ENCODE measurements at places on chromosomes 3 and 15.

GRCh38 chr15:69661871-69662644 is 209.4 kb downstream of the RPLP1 start:
- DNase-seq, result no peak

DNA sequence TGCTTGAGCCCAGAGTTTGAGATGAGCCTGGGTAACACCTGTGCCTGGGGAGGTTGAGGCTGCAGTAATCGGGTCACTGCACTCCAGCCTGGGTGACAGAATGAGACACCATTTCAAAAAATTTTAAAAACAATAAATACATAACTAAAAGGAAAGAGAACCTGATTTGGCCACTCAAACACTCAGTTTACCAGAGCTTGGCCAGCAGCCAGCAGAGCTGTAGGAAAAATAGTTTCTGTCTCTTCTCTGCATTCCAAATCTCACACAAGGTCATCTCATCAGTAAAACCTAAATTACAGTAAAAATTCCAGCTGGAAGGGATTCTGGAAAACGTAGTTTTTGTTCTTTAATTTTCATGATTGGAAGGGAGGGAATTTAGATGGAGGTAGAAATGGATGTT is 7.8 kb upstream of the PPM1L start:
- DNase-seq, result no peak

DNA sequence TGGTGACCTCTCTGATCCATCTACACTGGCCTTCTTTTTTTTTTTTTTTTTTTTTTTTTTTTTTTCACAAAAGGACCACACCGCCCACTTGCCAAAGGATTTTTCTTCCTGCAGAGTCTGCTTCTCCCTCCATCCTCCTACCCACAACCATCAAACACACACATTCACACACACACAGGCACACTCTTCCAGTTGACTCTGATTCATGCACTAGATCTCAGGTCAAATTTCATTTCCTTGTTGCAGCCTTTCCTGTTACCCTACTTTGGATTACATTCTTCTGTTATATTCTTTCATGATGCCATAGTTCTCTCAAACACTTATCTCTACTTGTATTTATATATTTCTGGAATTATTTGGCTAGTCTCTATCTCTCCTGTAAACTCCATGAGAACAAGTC is 133.9 kb downstream of the STAC start:
- DNase-seq, result no peak

DNA sequence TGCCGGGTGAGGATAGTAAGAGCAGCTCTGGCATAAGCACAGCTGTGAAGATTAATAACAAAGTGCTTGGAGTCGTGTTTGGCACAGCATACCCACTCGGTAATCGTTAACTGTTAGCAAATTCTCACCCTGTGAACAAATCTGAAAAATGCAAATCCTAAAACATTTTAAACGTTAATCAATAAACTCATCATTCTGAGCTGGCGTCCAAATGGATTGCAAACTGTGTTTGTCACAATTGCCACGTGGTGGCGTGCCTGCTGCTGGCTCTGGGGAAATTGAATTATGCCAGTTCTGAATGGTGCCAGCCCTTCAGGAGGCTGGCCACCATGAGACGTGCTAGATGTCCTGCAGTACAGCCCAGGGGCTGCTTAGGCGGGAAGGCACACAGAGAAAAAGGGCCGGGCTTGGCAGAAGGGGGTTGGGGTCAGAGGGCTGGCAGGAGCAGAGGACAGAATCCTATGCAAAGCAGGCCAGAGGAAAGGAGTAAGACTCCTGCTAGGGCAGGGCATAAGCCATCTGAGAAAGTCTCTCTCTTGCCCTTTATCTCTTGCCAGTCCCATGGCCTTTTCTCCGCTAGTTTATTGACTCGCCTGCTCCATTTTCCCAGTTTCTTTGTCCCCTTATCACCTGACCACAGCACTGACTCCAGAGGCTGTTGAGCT is 22.1 kb upstream of the POLG start:
- no peak for DNase-seq

DNA sequence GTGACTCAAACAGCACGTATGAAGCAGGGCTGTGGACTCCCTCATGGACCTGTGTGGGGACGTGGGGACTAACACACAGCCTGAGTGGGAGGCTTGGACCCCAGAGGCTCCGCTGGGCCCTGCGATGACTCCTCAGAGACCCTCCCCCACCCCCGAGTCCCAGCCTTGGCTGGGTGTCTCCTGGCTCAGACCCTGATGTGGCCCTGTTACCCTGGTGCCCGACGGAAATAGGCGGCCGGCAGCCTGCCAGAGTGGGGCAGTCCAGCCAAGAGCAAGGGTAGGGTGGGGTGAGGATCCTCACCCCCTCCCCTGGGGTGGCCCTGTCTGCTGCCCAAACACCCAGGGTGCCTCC is 15.3 kb downstream of the TNK2 start:
- DNase-seq, result no peak

DNA sequence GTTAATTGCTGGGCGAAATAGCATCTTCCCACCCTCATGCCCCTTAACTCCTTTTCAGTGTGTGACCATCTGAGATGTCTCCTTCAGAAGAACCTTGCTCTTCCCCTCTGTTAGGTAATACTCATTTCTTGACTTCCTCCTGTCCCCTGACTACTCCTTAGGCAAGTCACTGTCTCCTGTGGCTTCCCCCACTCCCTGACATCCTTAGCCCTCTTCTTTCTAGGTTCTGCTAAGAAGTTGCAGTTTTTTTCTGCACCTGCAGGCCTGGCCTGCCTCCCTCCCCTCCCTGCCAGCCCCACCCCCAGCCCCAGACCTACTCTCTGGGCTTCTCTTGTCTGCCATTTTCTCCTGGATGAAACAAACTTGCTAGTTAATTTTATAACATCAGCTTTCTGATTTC is 15.2 kb upstream of the EID1 start:
- no peak for DNase-seq

GRCh38 chr15:83292317-83292716 is 7.9 kb upstream of the BNC1 start:
- no peak for DNase-seq

DNA sequence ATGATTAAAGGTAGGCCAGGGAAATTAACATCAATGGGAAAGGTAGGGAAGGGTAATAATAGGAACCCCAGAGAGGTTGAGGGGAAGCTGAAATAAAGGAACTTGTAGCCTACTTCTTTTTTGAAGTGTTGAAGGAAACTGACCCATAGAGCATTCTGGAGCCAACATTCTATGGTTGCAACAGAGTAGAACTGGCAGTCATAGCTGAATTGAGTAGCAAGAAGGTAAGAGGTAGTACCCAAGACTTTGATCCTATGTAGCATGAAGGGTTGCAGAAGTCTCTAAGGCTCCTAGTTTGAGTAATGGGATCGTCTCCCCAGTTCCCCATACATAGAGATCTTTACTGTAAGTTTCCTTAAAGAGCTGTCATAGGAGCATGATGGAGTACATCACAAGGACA is 7.4 kb upstream of the ZNF774 start:
- no peak for DNase-seq

DNA sequence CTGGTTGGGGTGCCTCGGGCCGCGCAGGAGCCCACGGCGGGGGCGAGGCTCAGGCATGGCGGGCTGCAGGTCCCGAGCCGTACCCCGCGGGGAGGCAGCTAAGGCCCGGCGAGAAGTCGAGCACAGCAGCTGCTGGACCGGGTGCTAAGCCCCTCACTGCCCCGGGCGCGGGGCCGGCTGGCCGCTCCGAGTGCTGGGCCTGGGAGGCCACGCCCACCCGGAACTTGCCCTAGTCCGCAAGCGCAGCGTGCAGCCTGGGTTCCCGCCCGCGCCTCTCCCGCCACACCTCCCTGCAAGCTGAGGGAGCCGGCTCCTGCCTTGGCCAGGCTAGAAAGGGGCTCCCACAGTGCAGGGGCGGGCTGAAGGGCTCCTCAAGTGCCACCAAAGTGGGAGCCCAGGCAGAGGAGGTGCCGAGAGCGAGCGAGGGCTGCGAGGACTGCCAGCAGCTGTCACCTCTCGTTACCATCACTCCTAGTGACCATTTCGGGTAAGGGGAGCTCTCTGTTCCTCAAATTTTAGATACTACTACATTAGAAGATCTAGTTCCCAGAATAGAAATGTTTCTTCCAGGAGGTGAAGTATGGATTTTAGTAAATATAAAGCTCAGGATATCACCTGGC is 417.0 kb upstream of the AGTR1 start:
- no peak for DNase-seq

DNA sequence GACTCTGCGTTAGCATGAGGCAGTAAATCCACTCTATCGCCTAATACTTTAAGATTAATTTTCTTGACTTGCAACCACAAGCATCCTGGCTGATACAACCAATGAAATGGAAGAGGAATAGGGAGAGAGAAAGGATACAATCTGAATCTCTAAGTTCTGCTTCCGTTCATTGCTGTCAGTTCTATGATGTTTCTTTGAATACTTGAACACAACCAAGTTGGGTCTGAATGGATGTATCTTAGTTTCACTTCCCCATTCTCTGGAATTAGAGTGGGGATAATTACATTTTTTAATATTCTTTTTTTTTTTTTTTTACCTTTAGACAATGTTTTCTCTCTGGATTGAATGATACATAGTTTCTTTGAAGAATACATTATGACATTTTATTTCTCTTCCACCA is 22.9 kb downstream of the PDE8A start:
- DNase-seq, result no peak

DNA sequence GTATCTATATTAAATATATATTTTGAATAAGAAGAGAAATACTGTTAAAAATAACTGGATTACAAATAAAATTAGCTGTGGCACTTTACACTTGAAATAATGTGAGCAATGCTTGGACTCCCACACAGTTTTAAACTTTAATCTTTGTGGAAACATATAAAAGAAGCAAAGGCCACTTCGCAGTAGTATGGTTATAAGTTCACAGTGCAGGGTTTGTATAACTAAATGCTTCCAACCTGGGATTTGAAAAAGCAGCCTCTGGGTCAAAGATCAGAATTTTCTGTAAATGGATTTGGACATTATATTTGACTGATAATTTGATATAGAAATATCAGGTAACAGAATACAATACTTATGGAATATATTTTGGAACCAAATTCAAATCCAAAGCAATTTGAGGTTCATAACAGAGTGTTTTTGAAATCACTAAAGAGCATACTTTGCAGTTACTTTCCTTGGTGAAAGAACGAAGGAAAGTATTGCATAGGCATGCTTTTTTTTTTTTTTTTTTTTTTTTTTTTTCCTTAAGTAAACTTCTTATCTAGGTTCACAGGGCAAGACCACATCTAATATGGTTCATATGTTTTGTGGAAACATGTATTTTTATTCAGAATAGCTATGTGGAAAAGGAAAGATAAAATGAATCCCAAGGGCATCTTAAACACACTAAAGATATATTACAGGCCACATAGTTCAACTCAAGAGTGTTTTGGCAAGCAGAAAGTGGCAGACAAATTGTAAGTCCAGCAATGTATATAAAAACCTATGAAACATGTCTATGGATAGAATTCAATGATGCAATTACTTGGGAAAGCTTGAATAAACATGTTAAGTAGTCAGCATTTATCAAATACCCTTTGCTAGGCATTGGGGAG is 47.1 kb upstream of the SGO1 start:
- DNase-seq, result no peak

DNA sequence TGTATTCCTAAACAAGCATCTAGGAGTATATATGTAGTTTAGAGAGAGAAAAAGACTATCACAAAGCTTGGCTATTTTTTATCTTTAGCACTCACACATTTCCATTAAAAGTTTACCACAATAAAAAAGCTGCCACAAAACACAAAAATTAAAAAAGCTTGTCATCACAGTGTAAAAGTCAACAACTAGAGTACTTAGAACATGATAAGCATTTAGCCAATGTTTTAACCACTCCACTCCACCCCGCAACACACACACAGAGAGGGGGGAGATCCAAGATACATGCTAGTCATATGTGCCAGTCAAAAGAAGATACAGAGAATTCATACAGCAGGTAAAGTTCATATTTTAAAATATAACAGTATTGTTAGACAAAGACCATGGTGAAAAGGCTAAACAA is 79.7 kb downstream of the STAG1 start:
- DNase-seq, result no peak

GRCh38 chr3:127565711-127566110 is 24.8 kb downstream of the TPRA1 start:
- no peak for DNase-seq

DNA sequence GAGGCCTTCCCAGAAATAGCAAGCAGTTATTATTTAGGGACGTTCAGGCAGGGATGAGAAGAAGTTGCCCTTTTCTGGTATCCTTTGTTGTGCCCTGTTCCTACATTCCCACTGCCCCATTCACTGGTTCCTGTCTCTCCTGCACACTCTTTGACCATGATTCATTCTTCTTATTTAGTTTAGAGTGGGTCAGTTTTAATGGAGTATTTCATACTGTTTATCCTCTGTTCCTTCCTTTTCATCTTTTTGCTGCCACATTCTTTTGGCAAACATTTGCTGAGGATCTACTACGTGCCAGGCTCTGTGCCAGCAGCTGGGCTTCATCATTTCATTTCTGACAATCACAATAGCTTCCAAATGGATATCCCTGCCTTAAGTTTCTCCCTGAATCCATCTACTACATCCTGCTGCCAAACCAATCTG is 11.8 kb upstream of the EID1 start:
- DNase-seq, result no peak

GRCh38 chr3:102165367-102165766 is 269.4 kb upstream of the ZPLD1 start:
- DNase-seq, result no peak

DNA sequence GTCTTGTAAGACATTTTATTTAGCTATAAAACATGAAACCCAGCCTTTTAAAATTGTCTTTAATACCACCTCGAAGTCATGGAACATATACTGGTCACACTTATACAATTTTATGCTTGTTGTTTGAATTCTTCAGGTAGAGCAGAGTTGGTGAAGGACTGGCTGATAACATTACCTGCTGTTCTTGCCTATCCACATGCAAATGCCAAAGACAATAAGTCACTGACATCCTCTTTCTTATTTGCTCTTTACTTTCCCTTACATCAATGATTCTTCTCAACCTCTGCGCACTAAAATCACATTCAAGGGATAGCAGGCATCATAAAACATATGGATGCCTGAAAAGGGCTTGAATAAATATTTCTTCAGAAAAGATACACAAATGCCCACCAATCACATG is 392.5 kb upstream of the ATP11B start:
- DNase-seq, result no peak

- DNase-seq, result no peak
Measured at GRCh38 chr3:131036986-131037385, 10.3 kb downstream of the NEK11 start.

DNA sequence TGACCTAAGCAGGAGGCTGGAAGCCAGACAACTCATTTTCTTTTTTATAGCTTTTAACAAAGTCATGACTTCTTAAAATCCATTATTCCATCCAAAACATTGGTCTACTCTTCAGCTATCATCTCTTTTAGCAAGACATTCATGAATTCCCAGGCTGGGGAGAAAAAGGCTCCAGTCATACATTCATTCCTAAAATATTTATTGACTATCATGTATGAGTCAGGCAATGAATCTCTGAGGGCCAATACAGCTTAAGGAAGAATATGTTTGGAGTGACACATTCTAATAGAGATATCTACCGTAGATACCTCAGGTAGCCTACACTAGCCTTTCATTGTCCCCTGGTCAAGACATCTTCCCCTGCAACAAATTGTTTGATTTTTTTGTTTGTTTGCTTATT is 196.4 kb upstream of the NANOGP8 start:
- no peak for DNase-seq
